ENCODE measurements at places on chromosomes 2 and 18. TPM values are rescaled to one million over a fixed set of nuclear protein-coding genes. Genes with fewer than 3 reads are reported as not detected.

DNA sequence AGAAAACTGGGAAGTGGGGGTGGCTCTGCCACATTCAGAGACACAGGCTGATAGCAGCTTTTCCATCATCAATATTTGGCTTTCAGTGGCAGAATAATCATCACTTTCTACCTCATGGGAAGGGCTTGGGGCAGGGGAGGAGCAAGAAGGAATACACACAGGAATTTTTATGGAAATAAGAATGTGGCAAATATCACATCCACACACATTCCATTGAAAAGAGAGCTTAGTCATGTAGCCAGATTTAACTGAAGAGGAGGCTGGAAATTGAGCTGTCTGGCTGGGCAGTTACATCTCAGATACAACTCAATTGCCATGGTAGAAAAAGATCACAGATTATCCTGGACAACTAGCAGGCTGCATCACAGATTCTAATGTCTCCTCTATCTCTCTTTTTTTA, 1474.0 kb upstream of the ACVR2A start:
- no peak for DNase-seq

DNA sequence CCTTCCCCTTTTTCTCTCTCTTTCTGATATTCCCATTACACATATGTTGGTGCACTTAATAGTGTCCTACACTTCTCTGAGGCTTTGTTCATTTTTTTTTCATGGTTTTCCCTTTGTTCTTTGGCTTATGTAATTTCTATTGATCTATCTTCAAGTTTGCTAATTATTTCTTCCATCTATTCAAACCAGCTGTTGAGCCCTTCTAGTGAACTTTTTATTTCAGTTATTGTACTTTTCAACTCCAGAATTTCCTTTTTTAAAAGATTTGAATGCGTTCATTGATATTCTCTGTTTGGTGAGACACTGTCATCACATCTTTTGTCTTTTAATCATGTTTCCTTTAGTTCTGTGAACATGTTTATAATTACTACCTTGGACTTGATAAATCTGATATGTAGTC, 118.2 kb downstream of the ARHGEF4 start:
- no peak for DNase-seq

Gene CHRND
- not detected for total RNA-seq

Gene REG3G
- total RNA-seq: not detected

Gene IL1F10
- not detected for total RNA-seq

DNA sequence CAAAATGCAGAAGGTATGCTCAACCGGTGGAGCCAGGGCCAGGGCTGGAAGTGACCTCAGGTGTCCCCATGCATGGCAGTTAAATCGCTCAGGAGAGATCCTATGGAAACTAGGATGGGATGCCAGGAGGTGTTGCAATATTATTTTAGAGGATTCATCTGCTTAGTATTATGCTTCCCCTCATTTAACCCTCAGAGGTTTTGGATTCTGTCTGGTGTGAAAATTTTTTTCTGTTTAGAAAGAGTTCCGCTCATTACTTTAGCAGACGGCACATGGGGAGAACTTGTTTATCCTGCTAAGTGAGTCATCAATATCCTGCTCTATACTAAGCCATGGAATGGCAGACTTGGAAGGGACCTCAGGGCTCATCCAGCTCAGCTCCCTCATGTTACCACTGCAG, 42.5 kb downstream of the TRIB2 start:
- no peak for DNase-seq

- DNase-seq: no peak
Observed at GRCh38 chr2:7449298-7449697, 532.1 kb downstream of the RNF144A start.

Gene LYPD6B
- 41.4 TPM for total RNA-seq

DNA sequence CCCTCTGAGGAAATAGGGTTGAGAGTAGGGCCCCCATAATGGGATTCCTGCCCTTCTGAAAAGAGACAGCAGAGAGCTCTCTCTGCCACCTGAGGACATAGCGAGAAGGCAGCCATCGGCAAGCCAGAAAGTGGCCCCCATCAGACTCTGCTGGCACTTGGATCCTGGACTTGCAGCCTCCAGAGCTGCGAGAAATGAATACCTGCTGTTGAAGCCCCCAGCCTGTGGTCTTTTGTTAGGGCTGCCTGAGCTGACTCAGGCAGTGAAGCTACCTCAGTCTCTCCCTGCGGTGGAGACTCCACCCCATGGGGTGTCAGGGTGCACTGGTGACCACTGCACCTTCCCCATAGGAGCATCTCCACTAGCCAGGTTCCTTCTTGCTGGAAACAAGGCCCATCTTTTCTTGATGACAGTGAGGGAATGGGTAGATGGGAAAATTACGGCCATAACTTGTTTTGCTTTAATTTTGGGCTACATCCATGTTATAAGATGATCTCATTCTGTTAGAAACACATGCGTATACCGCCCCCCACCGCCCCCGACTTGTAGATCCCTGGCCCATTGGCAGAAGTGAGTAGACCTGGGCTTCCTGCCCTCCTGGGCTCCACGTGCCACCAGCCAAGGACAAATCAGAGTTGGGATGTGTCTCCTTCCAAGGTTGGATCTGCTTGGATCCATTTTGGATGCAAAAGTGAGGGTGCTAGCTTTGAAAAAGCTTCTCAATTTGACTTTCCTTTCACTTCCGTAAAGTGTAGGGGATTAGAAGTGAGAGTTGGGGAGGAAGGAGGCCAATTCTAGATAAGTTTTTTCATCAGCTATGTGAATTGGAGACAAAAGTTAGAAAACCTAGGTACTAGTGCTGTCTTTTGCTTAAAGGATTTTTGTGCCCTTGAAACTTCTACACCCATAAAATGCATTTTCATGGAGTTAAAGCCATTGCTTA, 42.9 kb downstream of the NCK2 start:
- no peak for DNase-seq

DNA sequence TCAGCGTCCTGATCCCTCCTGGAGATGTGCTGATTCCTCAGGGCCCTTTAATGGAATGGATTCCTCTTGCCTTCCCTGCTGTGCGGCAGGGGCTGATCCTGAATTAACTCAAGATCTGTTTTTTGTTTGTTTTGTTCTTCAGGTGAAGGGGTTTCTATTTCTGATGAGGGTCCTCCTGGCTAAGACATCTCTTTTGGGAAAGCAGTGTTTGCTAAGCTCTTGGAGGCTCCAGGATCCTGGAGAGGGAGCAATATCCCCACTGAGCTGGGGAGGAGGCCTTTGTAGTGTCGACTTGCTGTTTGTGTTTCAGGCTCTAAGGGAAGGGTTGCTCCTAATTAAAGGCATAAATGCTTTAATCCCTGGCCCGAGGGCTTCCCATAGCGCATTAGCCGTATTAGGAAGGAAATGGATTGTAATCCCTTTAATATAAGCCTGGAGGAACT, 65.3 kb upstream of the FOXI3 start:
- DNase-seq: no peak

GRCh38 chr2:130764035-130764820, 8.9 kb downstream of the AMER3 start:
- DNase-seq: no peak

DNA sequence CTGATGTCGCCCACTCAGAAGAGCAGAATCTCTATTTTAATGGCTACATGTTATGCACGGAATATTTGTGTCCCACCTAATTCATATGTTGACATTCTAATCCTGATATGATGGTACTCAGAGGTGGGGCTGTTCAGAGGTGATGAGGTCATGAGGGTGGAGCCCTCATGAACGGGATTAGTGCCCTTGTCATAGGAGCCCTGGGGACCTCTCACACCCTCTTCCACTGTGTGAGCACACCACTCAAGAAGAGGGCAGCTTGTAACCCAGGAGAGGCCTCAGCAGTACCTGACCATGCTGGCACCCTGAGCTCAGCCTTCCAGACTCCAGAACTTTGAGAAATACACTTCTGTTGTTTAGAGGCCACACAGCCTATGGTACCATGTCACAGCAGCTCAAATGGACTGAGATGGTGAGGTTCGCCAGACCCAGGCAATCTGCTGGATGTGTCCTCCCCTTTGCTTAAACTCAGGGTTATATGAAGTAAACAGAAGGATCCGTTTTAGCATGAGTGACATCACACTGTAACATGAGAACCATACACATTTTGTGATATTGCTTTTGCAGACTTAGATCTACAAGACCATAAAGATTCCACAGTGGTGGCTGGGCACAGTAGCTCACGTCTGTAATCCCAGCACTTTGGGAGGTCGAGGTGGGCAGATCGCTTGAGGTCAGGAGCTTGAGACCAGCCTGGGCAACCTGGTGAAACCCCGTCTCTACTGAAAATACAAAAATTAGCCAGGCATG, 48.7 kb downstream of the ATOH8 start:
- DNase-seq: no peak

DNA sequence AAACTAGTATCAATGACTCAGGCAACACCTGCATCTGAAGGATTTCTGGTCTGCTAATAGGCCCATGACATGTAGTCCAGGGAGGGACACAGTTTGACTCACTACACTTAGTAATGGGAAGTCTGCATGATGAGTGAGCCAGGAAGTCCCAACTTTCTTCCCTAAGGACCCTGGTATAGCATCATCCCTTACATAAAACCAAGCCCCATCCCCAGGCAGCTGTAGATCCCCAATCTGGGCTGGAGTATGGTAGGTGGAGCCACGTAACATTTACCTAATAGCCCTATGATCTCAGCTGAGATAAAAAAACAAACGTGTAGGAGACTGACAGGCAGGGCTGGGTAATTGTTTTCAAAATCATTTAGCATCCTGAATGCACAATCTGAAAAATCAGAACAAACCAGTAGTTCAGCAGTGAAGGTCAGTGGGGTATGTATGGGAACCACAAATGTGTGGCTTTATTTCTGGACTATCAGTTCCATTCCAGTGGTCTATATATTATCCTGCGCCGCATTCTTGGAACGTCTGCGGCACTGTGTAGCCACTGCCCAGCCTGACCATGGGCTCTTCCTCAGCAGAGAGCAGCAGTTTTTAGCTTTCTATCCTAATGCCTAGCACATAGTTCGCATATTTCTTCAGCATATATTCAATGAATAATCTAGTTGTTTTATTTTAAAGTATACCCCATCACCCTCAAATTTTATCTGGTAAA, 33.5 kb downstream of the EPB41L3 start:
- no peak for DNase-seq

Gene STAT4
- 5.9 TPM for total RNA-seq

DNA sequence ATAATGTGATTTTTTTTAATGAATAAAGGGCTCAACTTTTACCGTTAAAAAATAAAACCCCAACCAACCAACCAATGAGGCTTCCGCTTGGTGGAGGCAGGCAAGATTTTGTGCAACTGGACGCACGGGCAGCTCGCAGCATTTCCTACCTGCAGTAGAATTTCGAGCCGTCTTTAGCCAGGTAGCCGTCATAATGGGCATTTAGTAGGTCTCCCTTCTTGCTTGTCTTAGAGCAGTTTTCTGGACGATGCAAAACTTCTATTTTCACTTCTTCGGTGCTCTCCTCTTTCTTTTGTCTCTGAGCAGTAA, 316 bp downstream of the FKBP7 start:
- DNase-seq: no peak

DNA sequence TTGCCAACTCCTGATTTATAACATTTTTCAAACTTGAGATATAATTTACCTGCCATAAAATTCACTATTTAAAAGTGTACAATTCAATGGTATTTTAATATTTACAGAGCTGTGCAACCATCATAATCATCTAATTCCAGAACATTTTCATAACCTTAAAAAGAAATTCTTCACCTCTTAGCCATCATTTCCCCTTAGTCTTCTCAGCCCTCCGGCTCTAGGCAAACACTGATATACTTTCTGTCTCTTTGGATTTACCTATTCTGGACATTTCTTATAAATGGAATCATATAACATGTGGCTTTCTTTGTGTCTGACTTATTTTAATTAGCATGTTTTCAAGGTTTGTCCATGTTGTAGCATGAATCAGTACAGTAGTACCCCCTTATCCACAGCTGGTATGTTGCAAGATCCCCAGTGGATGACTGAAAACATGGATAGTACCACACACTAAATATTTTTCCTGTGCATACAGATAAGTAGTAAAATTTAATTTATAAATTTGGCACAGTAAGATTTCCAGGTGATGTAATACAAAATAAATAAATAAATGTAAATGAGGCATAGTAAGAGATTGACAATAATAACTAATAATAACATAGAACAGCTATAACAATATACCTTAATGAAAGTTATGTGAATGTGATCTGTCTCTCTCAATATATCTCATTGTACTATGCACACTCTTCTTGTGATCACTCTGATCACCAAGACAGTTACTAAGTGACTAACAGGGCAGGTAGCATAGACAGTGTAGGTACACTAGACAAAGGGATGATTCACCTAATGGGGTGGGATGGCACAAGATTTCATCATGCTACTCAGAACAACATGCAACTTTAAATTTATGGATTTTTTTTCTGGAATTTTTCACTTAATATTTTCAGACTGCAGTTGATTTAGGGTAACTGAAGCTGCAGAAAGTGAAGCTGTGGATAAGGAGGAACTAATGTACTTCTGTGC, 73.1 kb downstream of the RAB3GAP1 start:
- no peak for DNase-seq

DNA sequence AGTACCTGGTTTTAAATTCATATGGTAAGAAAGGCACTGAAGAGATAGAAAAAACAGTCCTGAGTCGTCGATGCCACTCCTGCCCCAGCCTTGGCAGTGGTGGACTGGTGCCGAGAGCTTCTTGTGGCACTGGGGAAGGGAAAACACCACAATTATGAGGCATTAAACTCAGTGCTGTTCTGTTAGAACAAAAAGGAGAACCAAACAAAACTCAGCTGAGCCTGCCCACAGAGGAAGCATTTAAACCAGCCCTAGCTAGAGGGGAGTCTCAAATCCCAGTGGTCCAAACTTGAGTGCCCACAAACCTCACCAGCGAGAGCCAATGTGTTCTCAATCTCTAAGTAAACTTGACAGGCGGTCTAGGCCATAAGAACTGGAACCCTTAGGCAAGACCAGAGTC, 1254.5 kb upstream of the FAM98A start:
- DNase-seq: no peak

DNA sequence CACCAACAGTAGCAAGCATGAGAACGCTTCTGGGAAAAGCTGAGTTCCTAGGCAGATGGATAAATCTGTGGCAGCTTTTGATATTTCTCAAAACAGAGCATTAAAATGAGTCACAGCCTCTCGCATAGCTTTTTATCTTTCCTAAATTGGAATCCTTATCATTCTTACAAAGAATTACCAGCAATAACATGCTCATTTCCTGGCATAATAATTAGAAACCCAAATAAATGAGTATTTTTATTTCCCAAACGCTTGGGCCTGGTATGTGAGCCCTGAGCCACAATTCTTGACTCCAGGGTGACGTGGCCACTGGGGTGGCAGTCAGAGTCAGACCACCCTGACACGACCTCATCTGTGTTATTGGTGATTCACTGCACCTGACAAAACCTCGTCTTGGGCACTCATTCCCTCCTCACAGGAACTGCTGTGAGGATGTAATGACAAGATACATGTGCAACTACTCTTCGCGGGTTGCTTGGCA, 210.7 kb downstream of the ARL4C start:
- no peak for DNase-seq

GRCh38 chr2:119426801-119427395, 4.8 kb upstream of the TMEM37 start:
- DNase-seq: no peak

Gene MYO5B
- 2.4 TPM for total RNA-seq

DNA sequence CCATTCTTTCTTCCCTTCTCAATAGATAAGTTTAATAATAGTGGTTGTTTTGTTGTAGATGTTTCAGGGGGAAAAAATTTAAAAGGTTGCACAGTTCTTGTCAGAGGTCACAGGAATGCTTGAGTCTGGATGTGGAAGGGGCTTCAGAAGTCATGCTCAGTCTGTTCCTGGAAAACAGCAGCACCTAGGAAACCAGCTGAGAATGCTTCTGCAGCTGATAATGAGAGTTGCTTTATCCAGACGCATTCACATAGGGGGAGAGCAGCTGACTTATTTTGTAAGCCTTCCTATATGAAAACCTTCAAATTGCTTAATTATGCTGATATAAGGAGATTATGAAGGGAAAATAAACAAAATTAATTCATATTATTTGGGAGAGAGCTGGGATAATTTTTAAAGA, 235.5 kb downstream of the GULP1 start:
- DNase-seq: no peak

Data from breast epithelium (tissue), 4 donors.